ENCODE measurements at places on chromosomes 4 and X.

- no peak for DNase-seq
These were observed 72.4 kb upstream of the UCP1 start for GRCh38 chr4:140641105-140641555.

- no peak for DNase-seq
These were observed 8.8 kb downstream of the TMEM150C start for GRCh38 chr4:82553020-82553419.

DNA sequence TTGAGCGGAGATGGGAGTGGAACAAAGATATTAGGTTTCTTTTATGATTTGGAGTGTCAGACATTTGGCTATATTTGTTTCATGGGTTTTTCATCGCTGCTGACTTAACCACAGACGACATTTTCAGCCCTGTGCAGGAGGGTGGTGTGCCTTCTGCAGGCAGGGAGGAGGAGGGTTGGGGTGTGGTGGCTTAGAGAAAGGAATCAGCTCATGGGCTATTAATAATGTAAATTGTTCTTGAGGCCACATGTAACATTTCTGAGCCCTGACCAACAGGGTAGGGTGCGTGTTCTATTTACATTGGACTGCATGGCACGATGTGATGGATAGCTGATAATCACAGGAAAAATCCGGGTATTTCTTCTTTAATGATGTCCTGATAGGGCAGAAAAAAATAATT lies 67.6 kb downstream of the POLA1 start:
- no peak for DNase-seq

GRCh38 chr4:183139058-183139750 lies 40.1 kb downstream of the WWC2 start:
- DNase-seq = no peak

GRCh38 chr4:83010111-83010521 lies 507 bp downstream of the LIN54 start:
- DNase-seq = no peak

GRCh38 chr4:143641361-143641760 lies 59.1 kb downstream of the FREM3 start:
- no peak for DNase-seq

DNA sequence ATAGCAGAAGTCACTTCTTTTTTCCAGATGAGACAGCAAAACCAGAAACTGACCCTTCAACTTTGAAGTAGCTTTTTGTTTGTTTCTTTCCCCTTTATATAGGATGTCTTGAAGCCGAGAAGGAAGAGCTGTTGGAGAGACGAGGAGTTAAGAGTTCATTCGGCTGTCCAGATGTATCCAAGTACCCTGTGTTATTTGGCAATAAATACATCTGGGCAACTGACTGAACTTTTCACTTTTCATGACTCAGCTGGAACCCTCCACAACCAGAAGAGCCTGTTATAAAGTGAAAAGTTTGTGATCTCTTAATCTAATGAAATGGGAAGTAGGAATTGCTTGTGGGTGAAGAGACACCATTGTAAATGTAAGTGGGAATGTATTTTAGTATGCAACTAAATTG lies 131.2 kb downstream of the HTR2C start:
- no peak for DNase-seq

- peak; percentile 34 for DNase-seq
These were observed 110.8 kb upstream of the H2AZ1 start for GRCh38 chr4:100060765-100061416.

DNA sequence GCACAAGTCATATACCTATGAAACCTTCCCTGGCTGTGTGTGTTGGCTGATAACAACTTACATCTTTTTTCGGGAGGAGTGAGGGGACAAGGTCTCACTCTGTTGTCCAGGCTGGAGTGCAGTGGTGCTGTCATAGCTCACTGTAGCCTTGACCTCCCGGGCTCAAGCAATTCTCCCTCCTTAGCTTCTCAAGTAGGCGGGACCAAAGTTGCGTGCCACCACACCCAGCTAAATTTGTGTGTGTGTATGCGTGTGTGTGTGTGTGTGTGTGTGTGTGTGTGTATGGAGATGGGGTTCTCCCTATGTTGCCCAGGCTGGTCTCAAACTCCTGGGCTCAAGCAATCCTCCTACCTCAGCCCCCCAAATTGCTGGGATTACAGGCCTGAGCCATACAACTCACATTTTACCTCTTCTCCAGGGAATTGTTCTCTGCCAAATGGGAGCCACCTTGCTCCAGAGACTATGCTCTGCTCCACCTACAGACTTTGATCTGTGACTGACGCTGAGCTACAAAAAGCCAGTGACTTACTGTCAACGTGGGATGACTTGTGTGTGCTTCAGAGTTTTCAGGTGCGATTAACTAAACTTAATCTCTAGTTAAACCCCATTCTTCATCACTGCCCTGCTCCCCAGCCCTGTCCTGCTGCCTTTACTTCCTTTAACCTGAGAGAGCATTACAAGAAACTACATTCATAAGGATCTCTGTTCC lies 2.0 kb upstream of the BEX4 start:
- DNase-seq = no peak

- no peak for DNase-seq
These were observed 88.6 kb downstream of the SHROOM3 start for GRCh38 chr4:76523593-76523992.

- DNase-seq = no peak
These were observed 120.7 kb downstream of the NKX6-1 start for GRCh38 chr4:84378356-84378755.

- DNase-seq = no peak
These were observed 649.1 kb downstream of the DMD start for GRCh38 chrX:32562261-32562660.

GRCh38 chrX:8244301-8244700 lies 73.2 kb upstream of the VCX2 start:
- no peak for DNase-seq

- DNase-seq = no peak
These were observed 95.8 kb upstream of the GPC4 start for GRCh38 chrX:133511041-133511440.

DNA sequence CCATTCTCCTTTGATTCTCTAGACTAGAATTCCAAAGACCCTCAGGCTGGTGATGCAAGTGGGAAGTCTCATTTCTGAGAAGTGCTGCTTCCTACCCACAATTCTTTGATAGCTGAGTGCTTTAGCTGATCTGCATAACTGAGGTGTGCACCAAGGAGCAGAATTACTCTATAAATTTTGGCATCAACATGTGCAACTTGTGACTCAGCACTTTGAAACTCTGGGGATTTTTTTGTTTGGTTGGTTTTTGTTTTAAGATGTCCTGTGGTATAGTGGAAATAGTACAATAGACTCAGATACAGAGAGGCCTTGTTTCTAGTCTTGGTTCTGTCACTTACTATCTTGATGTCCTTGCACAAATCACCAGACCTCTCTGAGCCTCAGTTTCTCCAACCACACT lies 148.4 kb downstream of the AR start:
- no peak for DNase-seq

DNA sequence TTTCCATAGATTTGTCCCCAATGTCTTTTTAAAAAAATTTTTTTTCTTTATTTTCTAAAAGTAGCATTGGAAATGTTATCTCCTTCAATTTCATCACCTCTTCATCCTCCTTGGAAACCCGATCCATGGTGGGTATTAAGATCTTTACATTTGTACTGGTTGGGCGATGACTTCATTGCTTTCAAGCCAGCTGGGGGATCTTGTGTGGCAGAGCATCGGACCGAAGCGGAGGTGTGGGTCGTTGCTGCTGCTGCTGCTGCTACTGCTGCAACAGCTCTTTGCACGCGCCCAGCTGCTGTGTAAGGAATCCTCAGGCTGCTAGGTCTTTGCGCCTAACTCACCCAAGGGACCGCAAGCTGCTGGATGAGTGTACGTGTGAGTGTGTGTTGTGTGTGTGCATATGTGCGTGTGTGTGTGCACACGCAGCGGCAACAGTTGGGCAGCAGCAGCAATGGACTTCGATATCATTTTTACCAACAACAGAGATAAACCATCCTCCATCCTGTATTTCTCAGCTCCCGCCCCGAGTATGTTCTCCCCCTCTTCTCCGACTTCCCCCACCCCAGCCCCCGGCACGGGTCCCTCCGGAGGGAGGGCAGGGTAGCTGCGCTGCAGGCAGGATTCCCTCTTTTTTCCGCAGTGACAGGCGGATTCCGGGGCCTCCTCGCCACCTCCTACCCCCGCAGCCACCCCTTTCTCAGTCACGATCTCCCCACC lies 768 bp upstream of the CDKL5 start:
- peak; percentile 20 for DNase-seq

- DNase-seq = no peak
These were observed 24.3 kb upstream of the MAOA start for GRCh38 chrX:43631841-43632240.

DNA sequence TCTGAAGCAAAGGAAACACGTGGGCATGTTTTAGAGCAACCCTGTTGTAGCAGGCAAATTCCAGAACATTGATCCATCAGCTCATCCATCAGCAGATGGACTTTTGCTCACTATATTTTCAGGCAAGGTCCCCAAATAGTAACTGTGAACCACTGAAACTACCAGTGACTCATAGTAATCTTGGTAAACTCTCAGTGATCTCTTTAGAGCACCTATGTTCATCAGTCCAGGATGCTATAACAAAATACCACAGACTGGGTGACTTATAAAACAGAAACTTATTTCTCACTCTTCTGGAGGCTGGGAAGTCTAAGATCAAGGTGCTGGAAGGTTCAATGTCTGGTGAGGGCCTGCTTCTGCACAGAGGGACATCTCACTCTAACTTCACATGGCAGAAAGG lies 28.9 kb upstream of the BTC start:
- no peak for DNase-seq

DNA sequence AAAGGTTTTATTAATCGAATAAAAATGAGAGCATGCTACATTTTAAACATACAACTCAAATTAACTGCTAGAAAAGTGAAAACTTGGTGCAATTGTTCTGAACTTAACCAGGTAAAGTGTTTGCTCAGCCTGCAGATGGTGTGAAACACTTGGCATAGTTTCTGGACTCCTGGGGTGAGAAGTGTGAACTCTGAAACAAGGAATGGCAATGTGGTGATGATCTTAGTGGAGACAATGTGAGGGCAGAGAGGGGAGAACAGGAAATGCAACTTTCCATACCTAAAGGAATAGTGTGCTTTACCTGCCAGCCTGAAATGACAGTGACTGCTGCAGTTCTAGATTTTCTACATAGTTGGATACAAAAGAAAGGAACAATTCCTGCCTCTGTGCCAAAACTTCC lies 57.4 kb downstream of the CCSER1 start:
- no peak for DNase-seq

GRCh38 chr4:46397394-46397793 lies 7.5 kb upstream of the GABRA2 start:
- DNase-seq = no peak

DNA sequence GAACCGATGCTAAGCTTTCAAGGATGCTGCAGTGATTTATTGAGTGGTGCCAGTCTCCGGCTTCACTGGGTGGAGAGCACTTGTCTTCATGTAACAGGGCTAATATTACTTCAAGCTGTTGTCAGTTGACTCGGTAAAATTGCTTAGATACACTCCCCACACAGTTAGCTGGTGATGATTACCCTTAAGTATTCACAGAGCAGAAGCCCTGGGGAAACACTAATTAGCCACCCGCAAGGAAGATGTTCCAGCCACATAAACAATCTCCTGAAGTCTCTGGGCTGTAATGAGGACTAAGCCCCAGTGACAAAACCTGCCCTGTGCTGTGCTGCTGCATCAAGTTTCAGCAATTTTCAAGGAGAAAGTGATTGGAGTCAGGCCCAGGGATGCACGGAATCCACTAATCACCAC lies 37.3 kb upstream of the GK2 start:
- no peak for DNase-seq

DNA sequence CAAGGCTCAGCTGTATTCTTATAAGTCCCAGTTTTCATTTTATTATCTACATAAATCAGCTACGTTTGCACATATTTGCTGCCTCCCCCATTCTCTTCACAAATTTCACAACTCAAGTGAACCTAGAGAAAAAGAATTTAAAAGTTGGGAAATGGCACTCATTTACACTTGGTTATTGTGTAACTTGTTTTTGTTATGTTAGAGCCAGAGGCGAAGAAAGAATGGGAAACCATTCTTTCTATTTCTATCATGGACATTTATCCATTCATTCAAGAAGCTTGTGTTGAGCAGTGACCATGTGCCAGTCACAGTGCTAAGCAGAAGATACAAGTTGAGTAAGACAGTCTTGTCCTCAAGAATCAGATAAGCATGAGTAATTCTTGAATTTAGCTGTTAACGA lies 13.5 kb downstream of the LIAS start:
- DNase-seq = no peak

DNA sequence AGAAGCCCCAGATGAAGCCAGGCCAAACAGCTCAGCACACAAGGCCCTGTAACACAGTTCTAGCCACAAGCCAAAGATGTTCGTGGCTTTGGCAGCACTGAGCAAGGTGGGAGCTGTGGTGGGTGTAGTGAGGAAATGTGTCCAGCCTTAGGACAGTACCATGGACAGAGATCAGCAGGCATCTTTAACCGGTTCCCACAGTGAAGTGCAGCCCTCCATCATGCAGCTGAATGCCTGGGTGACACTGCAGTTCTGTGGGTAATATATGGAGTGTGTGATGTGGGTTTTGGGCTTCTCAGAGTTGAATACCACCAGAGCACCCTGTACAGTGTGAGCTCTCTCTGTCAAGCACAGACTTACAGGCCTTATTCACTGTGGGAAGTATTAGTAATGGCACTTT lies 6.0 kb upstream of the NEXMIF start:
- DNase-seq = no peak

DNA sequence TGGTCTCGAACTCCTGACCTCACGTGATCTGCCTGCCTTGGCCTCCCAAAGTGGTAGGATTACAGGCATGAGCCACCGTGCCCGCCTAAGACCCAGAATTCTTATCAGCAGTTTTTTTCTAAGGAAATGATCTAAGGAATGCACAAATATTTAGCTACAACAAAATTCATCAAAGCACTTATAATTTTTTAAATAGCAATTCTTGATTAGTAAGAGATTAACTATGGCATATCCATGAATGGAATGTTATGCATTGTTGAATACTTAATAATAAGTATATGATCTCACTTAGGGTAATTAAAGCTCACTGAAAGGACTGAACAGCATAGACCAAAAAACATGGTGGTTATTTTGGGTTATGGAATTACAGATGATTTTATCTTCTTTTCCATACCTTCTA lies 18.4 kb downstream of the CENPU start:
- no peak for DNase-seq

- DNase-seq = no peak
These were observed 464.1 kb upstream of the TRAM1L1 start for GRCh38 chr4:117549524-117549923.

GRCh38 chr4:180261346-180261745 lies 1981.9 kb upstream of the TENM3 start:
- DNase-seq = no peak

Data from GM10248 (cell line).